ENCODE measurements at places on chromosomes 2 and 18. TPM values are rescaled to one million over a fixed set of nuclear protein-coding genes. Genes with fewer than 3 reads are reported as not detected.

Gene UCN
- not detected for total RNA-seq

Gene ASPRV1
- under 0.01 TPM for total RNA-seq

DNA sequence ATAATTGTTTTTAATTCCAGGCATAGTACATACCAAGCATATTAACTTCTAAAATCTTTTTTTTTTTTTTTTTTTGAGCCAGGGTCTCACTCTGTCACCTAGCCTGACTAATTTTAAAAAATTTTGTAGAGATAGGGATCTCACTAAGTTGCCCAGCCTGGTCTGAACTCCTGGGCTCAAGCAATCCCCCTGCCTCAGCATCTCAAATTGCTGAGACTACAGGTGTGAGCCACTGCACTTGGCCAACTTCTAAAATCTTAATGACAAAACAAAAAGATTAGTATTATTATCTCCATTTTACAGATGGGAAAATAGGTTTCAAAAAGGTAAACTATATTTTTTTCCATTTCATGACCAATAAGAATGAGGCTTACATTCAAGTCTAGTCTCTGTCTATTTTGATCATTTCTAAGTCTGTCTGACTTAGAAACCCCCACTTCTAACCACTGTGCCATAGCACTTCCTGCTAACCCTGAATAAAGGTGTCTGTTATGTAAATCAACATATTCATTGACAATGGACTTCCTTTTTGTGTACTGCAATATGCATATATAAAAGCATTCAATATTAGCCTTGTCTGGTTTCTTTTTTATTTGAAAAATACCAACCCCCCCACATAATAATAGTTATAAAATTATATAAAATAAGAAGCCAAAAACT lies 28.7 kb upstream of the ZEB2 start:
- H3K36me3 ChIP-seq: no peaks in the 10 kb centered on the region
- peaks cover 20% of the 10 kb centered on the region for H3K4me1 ChIP-seq
- H3K27me3 ChIP-seq: no peaks in the 10 kb centered on the region
- DNase-seq: no peak
- H3K4me3 ChIP-seq: no peak overlapping the region

- H3K36me3 ChIP-seq: no peaks in the 10 kb centered on the region
- no peaks in the 10 kb centered on the region for H3K27me3 ChIP-seq
- peak; percentile 98 for DNase-seq
- H3K27ac ChIP-seq: peak overlapping the region; percentile 100
- peak overlapping the region; percentile 64 for H3K4me3 ChIP-seq
- peaks cover 38% of the 10 kb centered on the region for H3K4me1 ChIP-seq
Measured at GRCh38 chr2:31384771-31385276, 29.7 kb downstream of the XDH start.

GRCh38 chr2:21254170-21254965 lies 130.6 kb downstream of the TDRD15 start:
- H3K36me3 ChIP-seq: no peaks in the 10 kb centered on the region
- no peaks in the 10 kb centered on the region for H3K4me1 ChIP-seq
- no peak for DNase-seq
- no peaks in the 10 kb centered on the region for H3K27me3 ChIP-seq
- no peak overlapping the region for H3K4me3 ChIP-seq
- no peak overlapping the region for H3K27ac ChIP-seq

Gene LOXL3
- 52.4 TPM for total RNA-seq

Measured in GM23248 (cell line).